ENCODE measurements at places on chromosomes 1 and 21.
A peak's percentile ranks its signal among the peaks of the same experiment; 100 is the strongest.

GRCh38 chr1:17635276-17635675 is 95.8 kb downstream of the ARHGEF10L start:
- DNase-seq: no peak

DNA sequence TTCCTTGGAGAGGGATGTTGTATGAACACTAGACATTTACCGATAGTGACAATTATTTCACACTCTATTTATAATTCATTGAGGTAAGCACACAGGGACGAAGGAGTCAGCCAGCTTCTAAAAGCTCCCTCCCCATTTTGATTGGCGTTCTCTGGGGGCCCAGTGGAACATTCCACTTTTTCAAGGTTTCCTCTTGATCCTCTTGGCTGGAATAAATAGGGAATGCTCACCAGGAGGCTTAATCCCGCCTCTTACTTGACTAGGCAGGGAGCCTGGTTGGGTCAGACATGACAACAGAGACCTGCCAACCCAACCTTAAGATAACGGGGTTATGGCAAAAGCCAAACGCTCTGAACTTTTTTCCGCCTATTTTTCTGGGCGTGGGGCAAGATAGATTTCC is 974 bp downstream of the ACTN2 start:
- DNase-seq: no peak

DNA sequence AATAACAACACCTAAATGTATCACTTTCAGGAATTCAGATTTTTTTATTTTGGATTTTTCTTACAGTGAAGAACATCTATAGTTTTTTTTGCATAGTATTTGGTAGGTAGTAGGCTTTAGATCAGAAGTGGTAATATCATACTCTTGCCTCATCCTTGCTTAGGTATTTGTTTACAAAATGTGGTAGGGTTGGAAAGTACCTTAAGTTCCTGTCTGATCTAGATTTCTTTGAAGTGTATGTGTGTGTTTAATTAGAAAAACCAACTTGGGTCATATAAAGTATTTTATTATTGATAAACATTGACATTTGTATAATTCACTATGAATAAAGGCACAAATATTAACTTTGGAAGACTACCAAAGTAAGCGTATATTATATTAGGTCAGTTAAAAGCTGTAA is 85.3 kb upstream of the GPR88 start:
- DNase-seq: no peak

DNA sequence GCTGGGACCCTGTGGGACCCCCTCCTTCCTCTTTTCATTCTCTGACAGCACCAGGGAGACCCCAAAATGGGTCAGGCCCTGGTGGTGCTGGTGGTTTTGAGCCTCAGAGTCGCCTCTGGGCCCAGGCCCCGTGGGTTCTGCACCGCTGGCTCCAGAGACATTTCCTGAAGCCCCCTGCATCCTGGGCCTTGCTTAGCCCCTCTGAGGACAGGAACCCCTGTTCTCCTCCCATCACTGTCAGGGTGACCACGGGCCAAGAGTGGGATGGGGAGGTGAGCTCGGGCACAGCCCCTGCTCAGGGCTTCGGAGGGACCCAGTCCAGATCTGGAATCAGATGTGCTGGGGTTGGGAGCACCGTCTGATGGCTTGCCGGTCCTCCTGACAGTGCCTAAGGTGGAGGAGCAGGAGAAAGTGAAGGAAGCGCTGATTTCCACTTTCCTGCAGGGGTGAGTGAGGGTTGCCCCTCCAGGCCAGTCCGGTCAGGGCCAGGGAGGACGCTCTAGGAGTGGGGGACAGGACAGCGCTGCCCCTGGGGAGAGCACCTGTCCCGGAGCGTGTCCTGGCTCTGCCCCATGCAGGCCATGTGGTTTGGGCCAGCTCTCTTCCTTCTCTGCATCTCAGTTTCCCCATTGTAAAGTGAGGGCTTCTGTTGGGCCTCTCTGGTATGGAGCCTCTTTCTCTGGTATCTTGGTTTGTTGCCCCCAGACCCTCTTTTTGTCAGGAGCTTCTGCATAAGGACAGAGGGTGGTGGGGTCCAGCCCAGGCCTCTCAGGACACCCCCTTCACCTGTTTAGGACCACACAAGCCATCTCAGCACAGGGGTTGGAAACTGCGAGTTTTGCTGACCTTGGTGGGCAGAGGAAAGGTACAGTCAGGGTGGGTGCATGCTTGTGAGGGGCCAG is 71.0 kb downstream of the TRIM11 start:
- DNase-seq: no peak

DNA sequence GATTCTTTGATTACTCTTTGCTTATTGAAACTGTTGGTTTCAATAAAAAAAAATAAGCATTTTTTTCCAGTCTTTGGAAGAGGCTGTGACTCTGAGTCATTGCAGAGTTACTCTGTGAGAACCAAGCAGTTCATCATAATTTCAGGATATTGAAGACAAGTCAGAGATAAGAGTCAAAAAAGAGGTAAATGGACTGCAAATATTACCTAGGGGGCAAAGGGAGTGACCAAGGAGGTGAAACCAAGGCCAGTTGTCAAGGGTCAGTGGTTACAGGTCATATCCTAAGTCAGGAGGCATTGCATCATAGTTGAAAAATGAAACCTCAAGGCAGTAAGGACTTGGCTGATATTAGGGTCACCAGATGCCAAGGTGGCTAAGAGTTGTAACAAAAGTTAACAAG is 597.1 kb upstream of the USP24 start:
- DNase-seq: no peak

DNA sequence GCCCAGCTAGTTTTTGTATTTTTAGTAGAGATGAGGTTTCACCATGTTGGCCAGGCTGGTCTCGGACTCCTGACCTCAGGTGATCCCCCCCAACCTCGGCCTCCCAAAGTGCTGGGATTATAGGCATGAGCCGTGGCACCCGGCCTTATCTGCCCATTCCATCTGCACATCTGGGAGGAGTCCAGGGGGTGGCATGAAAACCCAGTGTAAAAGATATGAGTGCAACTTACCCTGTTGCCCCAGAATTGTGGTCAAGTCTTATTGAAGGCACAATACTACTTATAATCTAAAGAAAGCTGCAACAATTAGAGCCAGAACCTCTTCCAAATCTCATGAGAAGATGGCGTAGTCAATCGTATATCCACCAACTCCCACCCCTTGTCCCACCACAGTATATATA is 18.4 kb downstream of the CTXND2 start:
- no peak for DNase-seq

DNA sequence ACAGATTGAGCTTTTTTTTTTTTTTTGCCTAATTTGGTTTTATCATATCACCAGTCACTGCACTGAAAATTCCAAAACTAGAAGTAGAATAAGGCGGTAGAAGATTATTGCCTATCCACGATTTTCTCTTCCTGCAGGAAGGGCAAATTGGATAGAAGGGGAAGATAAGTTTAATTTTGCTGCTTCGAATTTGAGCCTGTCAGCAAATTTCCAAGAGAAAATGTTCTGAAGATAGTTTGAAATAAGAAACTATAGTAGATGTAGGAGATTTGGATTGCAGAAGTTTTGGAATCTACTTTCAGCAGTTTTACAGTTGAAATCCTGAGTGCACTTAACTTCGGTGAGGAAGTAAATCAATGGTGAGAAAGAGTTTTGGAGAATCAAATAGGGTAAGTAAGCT is 164.9 kb downstream of the PTBP2 start:
- DNase-seq: no peak

- no peak for DNase-seq
These were observed 21.4 kb upstream of the FASLG start for GRCh38 chr1:172637522-172637921.

GRCh38 chr1:16012590-16013219 is 5.1 kb downstream of the HSPB7 start:
- DNase-seq: peak; percentile 11

GRCh38 chr1:186213225-186213607 is 161.8 kb downstream of the TPR start:
- DNase-seq: no peak

- DNase-seq: no peak
These were observed 98.4 kb downstream of the DNM3 start for GRCh38 chr1:171939740-171940139.

DNA sequence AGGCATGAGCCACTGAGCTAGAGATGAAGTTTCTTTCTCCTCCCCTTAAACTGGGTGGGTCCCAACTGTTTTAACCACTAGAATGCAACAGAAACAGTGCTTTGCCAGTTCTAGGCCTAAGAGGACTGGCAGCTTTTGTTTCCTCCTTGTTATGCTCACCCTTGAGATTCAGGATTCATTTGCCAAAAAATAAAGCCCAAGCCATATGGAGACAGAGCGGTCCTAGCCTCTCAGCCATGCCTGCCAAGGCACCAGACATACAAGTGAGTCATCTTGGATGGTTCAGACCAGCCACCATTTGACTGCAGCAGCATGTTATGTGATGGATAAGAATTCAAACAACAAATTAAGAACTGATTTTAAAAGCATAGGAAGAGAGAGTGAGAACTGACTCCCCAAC is 38.1 kb upstream of the STUM start:
- DNase-seq: no peak

GRCh38 chr1:9121496-9122409 is 7.1 kb downstream of the GPR157 start:
- no peak for DNase-seq

DNA sequence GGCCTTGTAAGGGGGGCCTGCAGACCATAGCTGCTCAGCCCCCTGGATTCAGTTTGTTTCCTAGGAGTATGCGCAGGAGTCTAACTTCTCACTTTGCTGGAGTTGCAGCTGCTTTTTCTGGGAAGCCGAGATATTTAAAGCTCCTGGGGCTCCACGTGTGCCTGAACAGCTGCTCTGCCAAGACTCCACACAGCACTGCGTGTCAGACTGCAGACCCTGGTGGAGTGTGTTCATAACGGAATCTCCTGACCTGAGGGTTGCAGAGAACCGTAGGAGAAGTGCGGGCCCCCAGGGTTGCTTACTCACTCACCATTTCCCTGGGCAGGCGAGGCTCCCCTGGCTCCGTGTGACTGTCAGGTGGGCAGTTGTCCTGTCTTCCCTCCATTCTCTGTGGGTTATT is 474.3 kb upstream of the TMPRSS15 start:
- no peak for DNase-seq

GRCh38 chr1:37472281-37472680 is 2.1 kb upstream of the ZC3H12A start:
- peak; percentile 50 for DNase-seq

GRCh38 chr21:15062606-15062965 is 2.2 kb downstream of the NRIP1 start:
- DNase-seq: no peak

GRCh38 chr1:60145771-60146170 is 72.2 kb upstream of the C1orf87 start:
- DNase-seq: no peak

DNA sequence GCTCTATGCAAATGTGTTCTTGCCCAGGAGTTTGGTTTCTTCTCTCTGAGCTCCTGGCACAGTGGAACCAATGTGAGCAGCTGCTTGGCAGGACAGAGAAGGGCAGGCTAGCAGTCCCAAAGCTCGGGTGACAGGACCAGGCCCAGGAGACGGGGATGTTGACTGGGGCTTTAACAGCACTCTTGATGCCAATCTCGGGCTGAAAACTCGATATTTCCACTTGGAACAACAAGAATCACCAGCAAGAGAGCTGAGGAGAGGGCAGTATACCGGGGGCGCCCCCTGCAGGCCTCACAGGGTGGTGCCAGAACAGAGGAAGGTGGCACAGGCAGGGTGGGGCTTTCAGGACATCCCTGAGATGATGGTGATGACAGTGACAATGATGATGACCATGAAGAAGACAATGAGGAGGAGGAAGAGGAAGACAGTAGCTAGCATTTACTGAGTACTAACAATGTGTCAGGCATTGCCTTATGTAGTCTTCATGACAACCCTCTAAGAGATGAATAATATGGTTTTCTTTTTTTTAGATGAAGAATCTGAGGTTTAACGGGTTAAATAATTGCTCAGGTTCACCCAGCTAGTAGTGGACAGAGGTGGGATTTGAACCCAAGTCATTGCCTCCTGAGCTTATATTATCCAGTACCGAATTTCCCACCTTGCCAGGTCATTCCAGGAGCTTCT is 2.7 kb upstream of the KCNJ9 start:
- DNase-seq: no peak

DNA sequence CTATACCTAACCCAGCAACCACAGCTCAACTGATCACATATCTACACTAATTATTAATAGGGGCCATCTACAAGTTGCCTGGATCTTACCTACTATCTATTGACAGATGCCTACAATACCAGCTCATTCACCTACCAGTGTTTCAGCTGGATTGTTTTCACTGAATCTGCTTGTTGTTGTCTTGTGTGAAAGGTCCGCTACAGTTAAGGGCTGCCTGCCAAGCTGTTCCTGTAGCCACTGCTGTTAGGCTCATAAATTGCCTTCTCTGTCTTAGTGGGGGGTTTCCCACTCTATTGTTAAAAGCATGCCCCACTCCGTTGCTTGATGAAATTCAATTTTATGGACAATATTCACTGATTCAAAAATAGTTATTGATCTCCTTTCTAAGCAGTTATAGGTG is 199.7 kb upstream of the TMPRSS15 start:
- DNase-seq: peak; percentile 93

DNA sequence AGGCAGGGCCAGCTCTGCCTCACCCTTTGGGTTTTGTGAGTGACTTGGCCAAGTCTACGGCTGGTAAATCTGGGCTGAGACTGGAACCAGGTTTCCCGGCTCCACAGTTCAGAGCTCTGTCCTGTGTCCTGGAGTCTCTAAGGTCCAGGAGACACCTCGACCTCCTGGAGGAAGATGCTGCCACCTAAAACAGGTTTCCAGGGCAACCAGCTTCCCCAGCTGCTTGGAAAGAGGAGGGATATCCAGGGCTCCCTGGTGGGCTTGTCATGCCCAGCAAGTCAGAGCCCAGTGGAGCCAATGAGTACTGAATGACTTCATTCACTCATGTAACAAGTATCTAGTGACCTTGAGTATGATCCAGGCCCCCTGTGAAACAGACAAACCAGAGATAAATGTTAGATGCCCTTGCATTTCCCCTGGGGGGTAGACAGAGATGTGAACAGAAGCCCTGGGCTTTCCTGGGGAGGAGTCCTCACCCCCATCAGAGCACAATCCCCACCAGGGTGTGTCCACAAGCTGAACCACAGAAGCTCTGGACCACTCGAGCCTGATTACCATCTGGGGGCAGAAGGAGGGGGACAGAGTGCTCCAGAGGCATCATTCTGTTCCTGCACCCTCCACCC is 181.2 kb upstream of the RAB4A start:
- no peak for DNase-seq

GRCh38 chr1:208855403-208855802 is 611.2 kb upstream of the PLXNA2 start:
- DNase-seq: no peak

DNA sequence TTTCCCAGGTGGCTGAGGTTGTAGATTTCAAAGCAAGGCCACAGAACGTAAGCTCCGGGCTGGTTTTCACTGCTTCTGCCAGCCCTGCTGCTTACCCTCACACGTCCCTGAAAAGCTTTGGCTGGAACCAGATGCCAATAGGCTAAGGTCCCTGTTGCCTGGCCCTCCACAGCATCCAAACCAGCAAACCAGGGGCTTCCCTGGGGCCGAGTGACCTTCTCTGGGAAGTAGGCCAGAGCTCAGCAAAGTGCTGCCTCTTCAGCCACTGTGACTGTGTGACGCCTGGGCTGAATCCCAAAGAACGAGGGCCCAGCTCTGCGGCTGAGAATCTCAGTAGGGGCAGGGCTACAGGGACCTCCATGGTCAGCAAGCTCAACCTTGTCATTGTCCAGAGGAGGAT is 28.9 kb upstream of the RBM15 start:
- DNase-seq: no peak

All from COR-L47 (cell line).